Cardiac fibroblast (primary cell): ENCODE measurements at places on chromosomes 16 and 17.

DNA sequence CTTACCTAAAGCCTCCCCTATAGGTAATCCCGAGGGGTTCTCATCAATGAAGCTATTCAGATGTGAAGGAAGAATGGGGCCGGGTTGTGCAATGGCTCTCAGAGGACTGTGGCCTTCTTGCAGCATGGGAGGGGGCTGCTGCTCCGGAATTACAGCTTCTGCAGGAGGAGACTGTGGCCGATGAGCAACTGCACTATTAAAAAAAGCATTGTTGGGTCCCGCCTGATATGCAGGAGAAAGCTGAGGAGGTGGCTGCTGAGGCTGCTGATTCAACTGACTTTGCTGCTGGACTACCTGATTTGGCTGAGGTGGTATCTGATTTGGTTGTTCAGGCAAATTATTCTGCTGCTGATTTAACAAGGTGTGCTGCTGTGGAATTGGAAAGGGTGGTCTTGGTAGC lies 64.8 kb downstream of the CACNG1 start:
- no peak for DNase-seq

DNA sequence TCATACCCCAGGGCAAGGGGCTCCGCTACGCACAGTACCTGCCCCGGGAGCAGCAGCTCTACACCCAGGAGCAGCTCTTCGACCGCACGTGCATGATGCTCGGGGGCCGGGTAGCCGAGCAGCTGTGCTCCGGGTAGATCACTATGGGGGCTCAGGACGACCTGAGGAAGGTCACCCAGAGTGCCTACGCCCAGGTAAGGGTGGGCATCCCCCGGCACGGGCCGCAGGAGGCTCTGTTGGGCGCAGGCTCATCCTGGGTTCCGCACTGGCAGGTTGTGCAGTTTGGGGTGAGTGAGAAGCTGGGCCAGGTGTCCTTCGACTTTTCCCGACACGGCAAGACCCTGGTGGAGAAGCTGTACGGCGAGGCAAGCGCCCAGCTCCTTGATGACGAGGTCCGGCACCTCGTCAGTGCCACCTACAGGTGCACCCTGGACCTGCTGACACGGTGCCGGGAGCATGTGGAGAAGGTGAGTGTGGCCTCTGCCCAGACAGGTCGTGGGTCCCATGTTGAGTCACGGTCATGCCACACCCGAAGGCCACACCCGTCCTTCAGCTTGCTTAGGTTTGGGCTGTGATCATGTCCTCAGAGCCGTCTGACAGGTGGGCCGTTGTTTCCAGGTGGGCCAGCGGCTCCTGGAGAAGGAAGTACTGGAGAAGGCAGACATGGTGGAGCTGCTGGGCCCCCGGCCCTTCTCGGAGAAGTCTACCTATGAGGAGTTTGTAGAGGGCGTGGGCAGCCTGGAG lies 19.3 kb downstream of the DBNDD1 start:
- no peak for DNase-seq

- DNase-seq, result peak; percentile 95
Measured at GRCh38 chr17:77285594-77286390, 145.0 kb downstream of the SEC14L1 start.

GRCh38 chr16:62475573-62475972 lies 439.3 kb upstream of the CDH8 start:
- no peak for DNase-seq

GRCh38 chr16:84790301-84790700 lies 29.5 kb upstream of the CRISPLD2 start:
- DNase-seq, result no peak

DNA sequence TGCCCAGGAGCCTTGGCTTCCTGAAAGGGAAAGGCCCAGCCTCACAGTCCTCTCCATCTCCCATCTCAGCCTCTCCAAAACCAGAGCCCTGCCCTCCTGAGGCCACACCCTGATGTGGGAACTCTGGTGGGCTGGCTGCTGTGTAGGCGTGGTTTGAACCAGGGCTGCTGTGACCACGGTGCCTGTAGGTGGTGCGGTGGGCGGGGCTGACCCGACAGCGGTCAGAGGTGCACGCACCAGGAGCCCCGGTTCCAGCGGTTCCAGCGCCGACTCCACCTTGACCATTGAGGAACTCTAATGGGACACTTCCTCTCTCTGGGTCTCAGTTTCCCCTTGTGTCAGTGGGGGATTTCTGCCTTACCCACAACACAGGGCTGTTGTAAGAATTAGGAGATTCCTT lies 2.4 kb downstream of the RAP1GAP2 start:
- no peak for DNase-seq

DNA sequence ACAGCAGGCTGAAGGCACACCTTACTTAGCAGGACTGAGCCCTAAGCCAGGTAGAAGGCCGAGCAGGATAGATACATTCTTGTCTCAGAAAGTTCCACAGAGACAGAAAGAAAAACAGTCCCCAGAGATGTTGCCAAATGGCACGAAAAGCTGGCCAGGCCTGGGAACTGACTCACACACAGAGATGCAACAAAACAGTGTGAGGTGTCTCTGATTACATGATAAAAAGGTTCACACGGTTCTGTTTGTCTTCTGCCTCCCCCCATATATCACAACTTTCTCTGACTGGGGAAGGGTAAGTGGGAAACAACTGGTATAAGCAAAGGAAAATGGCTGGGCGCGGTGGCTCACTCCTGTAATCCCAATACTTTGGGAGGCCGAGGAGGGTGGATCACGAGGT lies 1.7 kb downstream of the WBP2 start:
- DNase-seq, result peak; percentile 49

- DNase-seq, result no peak
Measured at GRCh38 chr16:68664297-68664696, 19.2 kb downstream of the CDH3 start.

DNA sequence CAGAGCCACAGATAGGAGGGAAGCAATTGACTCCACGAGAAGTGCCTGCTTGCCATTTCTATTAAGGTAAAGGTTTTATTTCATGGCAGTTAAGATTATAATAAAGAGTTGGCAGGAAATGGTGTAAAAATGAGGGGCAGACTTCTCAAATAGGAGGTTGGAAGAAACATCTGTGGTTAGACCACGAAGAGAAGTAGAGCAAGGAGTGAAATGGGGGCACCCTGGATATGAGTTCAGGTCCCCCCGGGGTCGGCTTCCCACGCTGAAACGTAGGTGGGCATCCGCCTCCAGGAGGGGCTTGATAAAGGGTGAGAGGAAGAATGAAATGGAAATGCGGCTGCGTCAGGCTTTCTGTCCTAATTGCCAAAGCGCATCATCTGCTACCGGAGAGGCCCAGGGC lies 209.1 kb downstream of the MAF start:
- no peak for DNase-seq
